ENCODE measurements at places on chromosomes 7 and 10.

- no peak for DNase-seq
These were observed 24.7 kb downstream of the MRPS24 start for GRCh38 chr7:43844662-43845061.

DNA sequence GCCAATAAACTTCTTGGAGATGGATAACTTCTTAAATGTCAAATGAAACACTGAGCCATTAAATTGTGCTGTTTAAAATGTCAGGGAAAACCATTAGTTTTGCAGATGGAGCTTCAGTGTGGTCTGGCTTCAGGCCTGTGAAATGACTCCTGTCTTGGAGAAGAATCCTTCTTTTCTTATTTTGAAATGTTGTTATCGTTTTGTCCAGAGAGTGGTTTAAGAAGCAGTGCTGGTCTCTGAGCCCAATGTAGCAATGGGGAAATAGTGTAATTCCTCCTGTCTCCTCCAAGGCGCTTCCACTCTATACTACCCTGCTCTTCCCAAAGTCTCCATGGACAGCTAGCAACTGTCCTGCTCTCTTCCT is 177.6 kb downstream of the REEP3 start:
- DNase-seq, result no peak

GRCh38 chr10:33559105-33559504 is 224.6 kb upstream of the NRP1 start:
- no peak for DNase-seq

GRCh38 chr10:60735244-60735643 is 43.0 kb upstream of the CDK1 start:
- no peak for DNase-seq

GRCh38 chr7:138212314-138212713 is 136.1 kb downstream of the AKR1D1 start:
- no peak for DNase-seq

- DNase-seq, result no peak
These were observed 101.2 kb upstream of the KLF6 start for GRCh38 chr10:3886191-3886590.

GRCh38 chr7:91993976-91994375 is 53.3 kb downstream of the AKAP9 start:
- DNase-seq, result no peak

DNA sequence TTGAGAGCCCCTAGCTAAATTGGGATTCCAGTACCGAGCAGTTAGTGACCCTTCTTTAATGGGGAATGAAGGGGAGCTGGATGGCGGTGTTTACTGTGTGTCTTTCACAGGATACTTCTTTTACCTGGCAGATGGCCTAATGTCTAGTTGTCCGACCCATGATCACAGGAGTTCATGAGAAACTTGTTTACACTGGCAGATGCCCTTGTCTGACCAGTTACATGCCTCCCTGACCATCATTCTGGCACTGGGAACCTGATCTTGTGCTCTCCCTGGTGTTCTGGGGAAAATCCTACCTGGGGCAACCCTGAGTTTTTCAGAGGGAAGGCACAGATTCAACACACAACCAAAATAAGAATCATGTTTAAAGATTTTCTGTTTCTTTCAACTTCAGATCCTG is 120.1 kb upstream of the SLC13A1 start:
- DNase-seq, result no peak

GRCh38 chr7:67602246-67602887 is 605.7 kb downstream of the TYW1 start:
- DNase-seq, result no peak

- DNase-seq, result no peak
These were observed 14.0 kb downstream of the C10orf105 start for GRCh38 chr10:71705582-71705981.

GRCh38 chr7:88069093-88069492 is 135.0 kb downstream of the ADAM22 start:
- DNase-seq, result no peak

DNA sequence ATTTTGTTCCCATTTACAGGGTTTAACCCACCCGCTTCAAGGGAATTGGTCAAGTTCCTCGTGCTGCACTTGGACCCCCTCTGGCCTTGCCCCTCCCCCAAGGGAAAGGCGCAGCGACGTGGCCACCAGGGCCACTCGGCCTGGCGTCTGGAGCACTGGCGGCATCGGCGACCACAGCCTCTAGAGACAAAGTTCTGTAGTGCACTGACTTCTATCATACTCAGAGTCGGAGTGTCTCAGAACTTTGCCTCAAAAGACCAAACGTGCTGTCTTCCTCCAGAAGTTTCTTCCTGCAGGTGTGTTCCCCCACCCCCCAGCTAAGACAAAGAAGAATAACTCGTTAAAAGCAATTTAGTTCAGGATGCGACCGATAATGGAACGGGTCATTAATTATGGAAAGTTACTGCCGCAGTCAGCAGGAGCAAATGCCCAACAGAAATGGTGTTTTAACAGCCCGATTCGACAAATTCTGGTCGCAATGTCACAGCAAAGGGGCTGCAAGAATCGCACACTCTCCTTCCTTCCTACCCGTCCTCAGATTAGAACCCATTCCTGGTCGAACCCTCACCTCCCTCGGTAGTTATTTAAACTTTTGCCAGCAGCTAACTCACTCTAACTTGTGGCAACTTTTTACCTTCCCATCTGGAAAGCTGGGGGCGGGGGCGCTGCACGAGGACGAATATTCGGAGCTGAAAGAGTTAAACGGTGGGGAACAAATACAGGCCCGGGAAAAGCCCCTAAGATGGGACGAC is 202.1 kb upstream of the NFE2L3 start:
- no peak for DNase-seq

DNA sequence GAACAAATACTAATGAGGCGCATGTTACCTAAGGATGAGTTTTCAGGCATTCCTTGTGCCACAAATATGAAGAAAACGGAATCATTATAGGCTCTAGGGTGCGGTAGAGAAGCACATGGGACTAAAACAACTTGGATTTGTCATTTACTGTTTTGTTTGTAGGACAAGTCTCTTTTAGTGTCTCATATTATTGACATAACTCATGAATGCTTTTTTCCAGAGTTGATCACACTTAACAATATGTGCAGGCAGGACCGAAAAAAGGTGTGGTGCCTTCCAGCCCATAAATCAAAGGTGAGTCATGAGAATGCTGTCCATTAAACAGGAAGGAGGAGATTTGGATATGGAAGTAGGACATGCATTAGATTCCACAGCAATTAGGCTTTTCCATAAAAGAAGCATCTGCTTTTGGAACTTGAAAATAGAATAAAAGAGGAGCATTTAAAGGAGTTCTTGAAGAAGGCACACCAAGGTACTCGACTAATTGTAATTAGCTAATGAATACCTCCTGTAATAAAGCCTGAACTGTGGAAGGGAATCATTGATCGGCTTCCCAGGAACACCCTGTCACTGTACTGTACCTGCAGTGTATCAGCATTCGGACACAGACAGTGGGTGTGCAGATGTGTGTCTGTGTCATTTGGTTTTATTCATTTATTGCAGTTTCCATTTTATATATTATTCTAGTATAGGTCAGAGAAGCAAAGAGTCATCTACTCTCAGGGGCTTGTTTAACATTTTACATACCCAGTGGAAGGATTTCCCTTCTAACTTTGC is 119.7 kb upstream of the KLF14 start:
- DNase-seq, result no peak

GRCh38 chr7:128713794-128714193 is 25.4 kb upstream of the CALU start:
- DNase-seq, result no peak

- DNase-seq, result no peak
These were observed 168.0 kb downstream of the SORCS1 start for GRCh38 chr10:106996510-106996909.

- DNase-seq, result no peak
These were observed 9.5 kb downstream of the PTCD1 start for GRCh38 chr7:99428972-99429566.

- no peak for DNase-seq
These were observed 438.1 kb downstream of the MDFIC start for GRCh38 chr7:115359955-115360354.

DNA sequence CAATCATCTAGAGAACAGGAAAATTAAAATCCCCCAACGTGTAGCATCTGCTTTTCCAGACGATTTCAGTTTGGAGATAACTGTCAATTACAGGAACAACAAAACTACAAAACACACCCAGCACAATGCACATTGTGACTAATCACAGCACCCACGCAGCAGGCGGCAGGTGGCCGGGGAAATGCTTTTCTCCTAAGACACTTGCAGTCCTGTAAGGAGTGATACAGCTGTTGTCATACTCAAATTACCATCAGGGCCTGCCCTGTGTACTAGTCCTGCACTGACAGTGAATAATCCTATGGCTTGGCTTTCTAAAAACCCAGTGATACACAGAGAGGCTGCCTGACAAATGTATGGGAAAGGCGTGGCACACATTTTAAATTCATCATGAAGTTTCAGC is 37.8 kb downstream of the COBL start:
- DNase-seq, result no peak

DNA sequence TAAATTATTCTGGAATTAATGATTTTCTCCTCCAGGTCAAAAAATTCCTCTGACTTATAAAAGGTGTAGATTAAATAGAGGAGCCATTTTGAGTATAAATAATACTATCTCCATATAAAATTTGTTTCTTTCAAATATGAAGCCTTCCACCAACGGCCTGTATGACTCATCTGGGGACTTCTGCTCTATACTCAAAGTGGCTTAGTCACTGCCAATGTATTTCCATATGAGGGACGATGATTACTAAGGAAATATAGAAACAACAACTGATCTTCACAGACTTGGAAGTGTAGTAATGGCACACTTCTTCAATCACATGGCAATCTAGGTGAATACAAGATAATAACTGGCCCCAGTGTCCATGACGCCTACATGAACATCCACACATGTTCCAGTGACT is 335.6 kb upstream of the HGF start:
- no peak for DNase-seq

DNA sequence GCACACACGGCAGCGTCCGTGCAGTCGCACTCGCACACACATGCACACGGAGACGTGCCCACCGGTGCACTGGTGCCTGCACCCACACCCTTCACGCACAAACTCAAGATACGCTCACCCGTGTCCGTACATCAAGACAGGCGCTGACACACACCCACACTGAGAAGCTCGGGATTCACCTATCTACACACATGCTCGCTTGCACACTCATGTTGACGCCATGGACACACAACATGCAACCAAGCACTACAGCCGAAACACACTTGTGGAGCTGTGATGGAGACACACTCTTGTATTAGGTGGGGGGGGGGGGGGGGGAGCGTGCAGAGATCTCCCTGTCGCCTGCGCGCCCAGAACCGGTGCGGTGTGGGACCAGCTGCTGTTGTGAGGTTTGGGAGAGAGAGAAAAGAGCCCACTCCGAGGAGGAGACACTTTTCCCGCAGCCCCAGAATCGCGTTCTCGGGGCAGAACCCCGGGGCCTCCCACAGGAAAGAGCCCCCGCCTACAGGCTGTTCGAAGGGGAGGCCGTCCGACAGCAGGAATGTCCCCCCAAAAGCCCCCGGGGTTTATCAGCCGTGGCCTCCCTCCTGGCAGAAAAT is 605 bp upstream of the NFKB2 start:
- DNase-seq, result peak; percentile 38

- no peak for DNase-seq
These were observed 37.2 kb upstream of the EPC1 start for GRCh38 chr10:32384171-32384570.

DNA sequence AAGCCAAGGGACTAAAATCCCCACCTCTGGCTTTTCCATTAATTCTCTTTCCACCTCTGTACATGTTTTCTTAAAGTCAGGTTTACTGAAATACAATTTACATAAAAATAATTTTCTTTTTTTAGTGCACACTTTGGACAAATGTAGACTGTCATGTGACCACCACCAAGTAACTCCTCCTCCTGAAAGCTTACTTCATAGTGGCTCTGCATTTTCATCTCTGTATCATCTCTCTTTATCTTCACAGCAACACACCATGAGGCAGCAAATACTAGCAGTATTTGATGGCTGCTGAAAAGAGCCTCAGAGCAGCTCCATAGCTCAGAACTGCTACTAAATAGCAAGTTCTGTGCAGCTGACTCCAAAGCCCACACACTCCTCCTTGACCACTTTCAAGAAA is 17.3 kb downstream of the WDFY4 start:
- no peak for DNase-seq

GRCh38 chr10:14025283-14026189 is 305.2 kb downstream of the FRMD4A start:
- no peak for DNase-seq

DNA sequence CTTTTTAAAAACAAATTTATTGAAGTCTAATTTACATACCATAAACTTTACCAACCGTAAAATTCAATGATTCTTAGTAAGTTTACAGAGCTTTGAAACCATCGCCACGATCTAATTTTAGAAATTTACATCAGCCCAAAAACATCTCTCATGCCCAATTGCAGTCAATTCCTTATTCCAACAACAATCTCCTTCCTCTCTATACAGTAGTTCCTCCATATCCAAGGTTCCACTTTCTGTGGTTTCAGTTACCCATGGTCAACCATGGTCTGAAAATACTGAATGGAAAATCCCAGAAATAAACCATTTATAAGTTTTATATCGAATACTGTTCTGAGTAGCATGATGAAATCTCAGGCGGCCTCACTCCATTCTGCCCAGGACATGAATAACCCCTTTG is 183.4 kb upstream of the ADCY1 start:
- peak; percentile 59 for DNase-seq
